ENCODE measurements at places on chromosomes 2 and 18.

- peak; percentile 15 for DNase-seq
Measured at GRCh38 chr18:22391407-22392345, 26.0 kb downstream of the CTAGE1 start.

DNA sequence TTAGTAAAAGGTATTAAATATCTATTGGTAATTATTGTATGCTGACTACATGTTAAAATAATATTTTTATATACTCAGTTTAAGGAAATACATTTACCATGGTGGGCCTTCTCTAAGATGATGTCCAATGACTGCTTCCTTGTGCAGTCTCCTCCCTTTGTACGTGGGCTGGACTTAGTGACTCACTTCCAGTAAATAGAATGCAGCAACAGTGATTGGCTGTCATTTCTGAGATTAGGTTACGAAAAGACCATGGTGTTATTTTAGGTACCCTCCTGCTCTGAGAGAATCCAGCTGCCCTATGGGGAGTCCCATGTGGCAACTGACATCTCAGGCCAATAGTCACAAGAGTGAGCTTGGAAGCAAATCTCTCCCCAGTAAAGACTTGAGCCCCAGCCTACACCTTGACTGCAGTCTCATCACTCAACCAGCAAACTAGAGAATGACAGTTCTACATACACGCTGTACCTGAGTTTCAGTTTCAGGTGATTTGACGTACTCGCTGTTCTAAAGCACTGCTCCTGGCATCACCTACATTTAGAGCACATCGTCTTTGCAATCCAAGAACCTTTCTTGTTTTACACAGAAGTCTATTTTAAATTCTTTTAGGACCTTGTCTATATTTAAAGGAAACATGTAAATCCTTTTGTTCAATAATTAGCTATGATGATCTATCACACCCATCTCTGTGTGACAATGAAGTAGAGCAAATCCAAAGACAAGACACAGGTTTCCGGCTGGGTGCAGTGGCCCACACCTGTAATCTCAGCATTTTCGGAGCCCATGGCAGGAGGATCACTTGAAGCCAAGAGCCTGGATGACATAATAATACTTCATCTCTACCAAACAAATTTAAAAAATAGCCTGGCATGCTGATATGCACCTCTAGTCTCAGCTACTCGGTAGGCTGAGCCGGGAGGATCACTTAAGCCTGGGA, 87.2 kb downstream of the COBLL1 start:
- DNase-seq: no peak

DNA sequence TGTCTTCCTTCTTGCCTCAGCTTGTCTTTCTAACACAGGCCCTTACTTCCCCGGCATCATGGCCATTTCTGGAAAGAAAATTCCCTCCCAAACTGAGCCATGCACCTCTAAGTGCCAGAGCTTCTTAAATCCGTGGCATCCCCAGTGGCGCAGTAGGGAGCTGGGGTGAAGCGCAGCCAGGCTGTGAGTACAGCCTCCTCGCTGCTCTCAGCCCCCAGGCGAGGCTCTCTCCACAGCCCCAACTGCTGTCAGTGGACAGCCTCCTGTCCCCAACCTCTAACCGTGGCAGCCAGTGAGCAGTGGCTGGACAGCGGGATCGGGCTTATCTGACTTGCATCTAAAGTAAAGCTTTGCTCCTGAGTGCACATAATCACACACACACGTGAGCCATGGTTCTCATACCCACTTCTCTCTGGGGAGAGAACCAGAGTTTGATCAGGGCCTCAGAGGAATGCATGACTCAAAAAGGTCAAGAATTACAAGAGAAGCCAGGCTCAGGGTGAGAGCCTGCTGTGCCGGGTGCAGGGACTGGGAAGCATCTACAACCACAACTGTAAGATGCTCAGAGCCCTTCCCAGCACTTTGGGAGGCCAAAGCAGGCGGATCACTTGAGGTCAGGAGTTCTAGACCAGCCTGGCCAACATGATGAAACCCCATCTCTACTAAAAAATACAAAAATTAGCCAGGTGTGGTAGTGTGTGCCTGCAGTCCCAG, 50.7 kb downstream of the SFXN5 start:
- no peak for DNase-seq

GRCh38 chr2:63614448-63614968, 25.7 kb downstream of the MDH1 start:
- no peak for DNase-seq

GRCh38 chr2:11812466-11813248, 66.2 kb downstream of the LPIN1 start:
- DNase-seq: no peak

- DNase-seq: no peak
Measured at GRCh38 chr18:8890957-8891464, 185.7 kb downstream of the MTCL1 start.

- no peak for DNase-seq
Measured at GRCh38 chr2:8627692-8628085, 54.2 kb upstream of the ID2 start.

DNA sequence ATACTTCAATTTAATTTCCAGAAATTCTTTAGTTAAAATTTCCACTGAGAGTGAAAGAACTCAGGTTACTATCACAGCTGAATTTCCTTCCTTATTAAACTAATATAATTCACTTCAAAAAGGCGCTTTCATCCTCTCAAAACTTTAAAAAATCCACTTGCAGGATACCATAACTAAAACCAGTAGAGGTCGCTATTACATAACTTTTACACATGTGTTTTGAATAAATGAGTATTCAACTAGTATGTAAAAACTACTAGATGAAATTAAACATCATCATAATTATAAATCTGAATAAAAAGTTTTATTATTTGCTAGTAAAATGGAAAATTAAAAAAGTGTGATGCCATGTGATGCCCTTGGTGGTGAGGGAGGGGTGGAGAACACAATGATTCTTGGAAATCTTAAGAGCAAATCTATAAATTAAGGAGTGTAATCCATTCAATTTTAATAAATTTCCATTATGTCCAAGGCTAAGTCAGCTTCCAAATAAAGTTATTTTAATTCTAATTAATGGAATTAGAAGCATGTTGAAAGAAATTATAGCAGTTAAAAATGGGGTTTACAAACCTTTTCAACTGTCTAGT, 61.4 kb downstream of the SOS1 start:
- DNase-seq: no peak

DNA sequence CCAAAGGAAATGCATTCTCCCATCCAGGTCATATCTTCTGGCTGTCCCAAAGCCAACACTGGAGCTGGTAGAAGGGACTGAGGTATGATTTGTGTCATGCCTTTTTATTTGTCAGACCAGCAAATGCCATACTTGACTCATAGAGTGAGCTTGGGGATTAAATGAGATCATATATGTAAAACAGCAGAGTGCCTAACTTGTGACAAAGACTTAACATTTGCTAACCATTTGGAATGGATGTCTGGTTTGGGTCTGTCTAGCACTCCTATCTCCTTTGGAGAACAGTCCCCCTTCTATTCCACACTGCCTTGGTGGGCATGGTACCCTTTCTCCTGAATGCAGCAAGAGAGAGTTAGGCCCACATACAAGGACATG, 128.5 kb upstream of the LGALSL start:
- no peak for DNase-seq

DNA sequence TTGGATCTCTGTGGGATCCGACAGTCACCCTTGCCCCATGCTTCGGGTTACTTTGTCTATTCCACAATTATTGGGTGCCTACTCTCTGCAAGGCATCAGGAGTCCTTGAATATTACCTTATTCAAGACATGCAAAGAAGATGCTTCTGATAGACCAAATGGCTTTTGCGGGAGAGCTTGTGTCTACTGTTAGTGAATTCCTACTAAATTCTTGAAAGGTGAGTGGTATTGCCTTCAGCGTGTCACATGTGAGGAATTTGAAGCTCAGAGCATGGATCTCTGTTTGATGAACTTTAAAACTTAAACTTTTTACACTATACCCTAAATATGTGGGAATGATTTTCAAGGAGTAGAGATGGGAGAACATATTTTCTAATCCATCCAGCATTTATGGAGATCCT, 184.4 kb downstream of the LTBP1 start:
- no peak for DNase-seq

DNA sequence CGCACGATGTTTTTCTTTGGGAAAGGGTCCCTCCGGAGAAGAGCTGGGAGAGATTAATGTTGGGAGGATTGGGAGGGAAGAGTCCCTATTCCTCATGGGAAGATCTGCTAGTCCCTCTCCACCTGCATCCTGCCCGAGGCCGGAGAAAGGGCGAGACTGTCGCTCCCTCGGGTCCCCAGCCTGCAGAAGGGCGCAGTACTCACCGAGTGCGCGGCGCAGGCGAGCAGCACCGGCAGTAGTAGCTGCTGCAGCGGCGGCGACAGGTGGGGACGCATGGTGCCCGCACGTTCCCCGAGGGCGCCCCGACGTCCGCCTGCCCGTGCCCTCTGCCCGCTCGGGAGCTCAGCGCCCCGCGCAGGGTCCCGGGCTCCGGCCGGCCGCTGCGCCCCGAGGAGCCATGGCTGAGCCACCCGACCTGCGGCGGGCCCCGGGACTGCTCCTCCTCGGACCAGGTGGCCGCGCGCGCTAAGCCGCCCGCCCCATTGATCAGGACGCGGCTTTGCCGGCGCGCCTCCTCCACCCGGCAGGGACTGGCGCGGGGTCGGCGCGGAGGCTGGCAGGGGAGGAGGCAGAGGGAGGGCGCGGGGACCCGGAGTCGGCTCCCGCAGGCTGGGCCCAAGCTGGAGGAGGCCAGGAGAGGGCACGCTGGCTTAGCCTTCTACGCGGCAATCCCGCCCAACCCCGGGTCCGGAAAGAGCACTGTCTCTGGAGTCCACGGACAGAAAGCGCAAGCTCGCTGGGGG, at the start of gene SCTR:
Gene SCTR, minus strand, starts transcription at position 532 of the 743 bp plus-strand sequence. Its CDS starts 257 bp downstream, at position 275.
- DNase-seq: no peak

- no peak for DNase-seq
Measured at GRCh38 chr2:115214050-115214449, 771.6 kb downstream of the DPP10 start.

GRCh38 chr2:122652670-122653069, 897.2 kb downstream of the TSN start:
- no peak for DNase-seq

DNA sequence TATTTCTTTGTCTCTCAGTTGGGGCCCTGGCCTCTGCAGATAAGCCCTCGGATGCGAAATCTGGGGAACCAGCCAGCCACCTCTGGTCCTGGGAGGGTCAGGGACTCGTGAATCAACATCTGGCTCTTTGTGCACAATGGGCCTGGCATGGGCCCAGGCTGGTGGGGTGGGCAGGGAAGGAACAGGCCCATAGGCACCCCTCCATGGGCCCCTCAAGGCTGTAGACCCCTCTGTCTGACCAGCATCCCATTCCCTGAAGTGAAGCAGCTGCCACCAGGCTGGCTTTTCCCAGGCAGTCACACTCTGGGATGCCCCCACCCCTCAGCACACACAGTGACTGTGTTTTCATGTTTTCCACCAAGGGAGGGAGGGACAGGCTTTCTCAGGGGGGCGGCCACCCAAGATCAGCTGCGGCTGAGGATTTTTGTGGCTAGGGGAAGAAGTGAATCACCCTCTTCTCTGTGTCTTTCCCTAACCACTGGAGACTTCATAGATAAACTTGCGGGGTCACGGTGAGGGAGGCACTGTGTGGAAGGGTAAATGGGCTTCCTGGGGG, 166.0 kb downstream of the AGAP1 start:
- DNase-seq: no peak

DNA sequence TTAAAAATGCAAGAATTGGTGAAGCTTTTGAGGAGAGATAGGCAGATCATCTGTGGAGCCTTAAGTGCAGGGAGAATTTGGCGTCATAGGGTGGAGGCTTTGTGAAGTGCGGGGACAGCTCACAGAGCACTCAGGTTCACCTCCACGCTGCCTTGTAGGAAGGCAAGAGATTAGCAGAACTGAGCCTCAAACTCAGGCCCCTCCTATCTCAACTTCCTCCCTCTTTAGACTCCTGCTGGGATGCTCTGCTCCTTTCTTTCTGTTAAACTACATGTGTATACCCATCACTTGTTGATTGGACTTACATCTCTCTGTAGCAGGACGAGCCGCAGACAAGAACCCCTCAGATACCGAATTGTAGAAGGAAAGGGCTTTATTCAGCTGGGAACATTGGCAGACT, 422.2 kb downstream of the SETBP1 start:
- DNase-seq: no peak

DNA sequence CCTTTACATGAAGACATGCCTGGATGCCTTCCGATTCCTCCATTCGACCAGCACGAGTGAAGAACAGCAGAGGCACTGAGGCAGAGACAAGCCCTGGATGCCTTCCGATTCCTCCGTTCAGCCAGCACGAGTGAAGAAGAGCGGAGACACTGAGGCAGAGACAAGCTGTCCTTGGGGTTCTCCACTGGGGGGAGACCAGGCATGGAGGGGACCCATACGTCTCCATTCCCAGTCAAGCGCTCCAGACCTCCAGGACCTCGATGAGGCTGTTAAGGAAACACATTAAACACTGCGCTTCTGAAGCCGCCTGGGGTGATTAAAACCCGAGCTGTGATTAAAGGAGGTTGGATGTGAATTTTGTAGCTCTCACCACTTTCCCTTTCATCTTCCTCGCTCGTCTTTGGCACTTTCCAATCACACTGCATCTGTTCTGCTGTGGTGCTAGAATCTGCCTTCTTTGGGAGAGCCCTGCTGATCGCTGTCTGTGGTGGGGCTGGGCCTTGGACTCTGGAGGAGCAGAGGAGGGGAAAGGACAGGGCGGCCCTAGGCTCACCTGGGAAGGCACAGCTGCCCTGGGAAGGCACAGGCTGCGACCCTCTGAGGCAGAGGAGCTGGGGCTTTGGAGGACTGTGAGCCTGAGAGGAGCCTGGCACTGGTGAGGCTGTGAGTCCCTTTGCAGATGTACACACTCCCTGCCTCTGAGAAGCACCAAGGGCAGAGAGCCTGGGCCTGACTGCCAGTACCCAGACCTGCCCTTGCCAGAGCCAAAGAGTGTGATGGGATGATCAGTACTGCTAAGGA, 463.1 kb upstream of the HS6ST1 start:
- DNase-seq: no peak

DNA sequence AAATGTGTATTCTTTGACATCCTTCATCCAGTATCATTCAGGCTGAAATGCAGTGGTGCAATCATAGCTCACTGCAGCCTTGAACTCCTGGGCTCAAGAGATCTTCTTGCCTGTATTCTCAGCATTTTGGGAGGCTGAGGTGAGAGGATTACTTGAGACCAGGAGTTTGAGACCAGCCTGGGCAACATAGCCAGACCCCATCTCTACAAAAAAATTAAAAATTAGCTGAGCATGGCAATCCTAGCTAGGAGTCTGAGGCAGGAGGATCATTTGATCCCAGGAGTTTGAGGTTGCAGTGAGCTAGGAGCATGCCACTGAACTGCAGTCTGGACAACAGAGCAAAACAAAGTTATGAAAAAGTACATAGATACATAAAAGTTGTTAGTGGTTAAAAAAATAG, 24.1 kb downstream of the SANBR start:
- DNase-seq: no peak

DNA sequence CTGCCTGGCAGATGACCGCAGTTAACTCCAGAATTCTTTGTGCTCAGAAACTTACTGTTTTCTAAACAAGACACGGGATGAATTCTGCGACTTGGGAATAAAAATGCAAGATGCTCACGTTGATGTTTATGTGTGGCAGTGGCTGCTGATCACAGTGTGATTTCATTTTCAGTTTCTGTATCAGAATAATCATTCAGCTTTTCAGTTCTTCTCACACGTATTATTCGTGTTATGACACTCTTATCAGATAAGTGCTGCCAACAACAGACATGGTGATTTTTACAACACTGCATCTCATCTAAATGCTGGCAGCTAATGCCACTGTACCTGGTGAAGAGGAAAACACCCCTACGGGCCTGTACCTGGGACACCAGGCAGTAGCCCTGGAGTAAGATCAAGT, 272.9 kb upstream of the REV1 start:
- no peak for DNase-seq

- DNase-seq: no peak
Measured at GRCh38 chr2:12155303-12156051, 409.0 kb downstream of the LPIN1 start.
